ENCODE measurements at places on chromosomes 2 and 18.

GRCh38 chr18:11259469-11260150 is 110.2 kb upstream of the PIEZO2 start:
- no peak for DNase-seq

- DNase-seq = no peak
Observed at GRCh38 chr2:19774805-19775176, 127.0 kb downstream of the TTC32 start.

DNA sequence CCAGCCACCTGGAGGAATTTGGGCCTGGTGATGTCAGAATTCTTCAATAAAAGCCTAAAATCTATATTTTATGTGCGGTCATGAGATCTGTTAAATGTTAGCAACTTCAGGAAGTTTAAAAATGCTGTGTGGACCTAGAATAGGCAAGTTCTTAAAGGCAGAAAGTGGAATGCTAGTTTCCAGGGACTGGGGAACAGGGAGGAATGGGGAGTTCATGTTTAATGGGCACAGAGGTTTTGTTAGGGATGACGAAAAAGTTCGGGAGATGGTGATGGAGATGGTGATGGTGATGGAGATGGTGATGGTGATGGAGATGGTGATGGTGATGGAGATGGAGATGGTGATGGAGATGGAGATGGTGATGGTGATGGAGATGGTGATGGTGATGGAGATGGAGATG is 9.2 kb downstream of the TYMS start:
- no peak for DNase-seq

DNA sequence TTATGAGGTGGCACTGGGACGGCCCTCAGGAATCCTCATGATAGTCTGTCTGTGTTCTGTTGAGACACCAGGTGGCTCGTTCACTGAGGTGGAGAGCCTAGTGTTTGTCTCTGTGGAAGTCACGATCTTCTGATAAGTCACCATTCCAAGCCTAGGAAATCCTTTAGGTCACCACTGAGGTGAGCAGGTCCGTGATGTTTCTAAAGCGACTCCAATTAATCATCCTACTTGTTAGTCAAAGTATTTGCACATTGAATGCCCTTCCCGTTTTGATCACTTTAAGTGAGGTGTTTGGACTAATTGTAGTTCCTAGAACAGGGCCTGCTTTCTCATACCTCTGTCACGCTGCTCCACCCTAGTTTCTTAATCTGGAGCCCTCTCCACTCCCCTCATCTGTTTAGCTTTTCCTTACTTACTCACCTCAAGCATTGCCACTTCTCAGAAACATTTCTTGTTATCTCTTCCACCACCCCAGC is 28.0 kb upstream of the DSG3 start:
- DNase-seq = no peak
